ENCODE measurements at places on chromosomes 11 and 22.

DNA sequence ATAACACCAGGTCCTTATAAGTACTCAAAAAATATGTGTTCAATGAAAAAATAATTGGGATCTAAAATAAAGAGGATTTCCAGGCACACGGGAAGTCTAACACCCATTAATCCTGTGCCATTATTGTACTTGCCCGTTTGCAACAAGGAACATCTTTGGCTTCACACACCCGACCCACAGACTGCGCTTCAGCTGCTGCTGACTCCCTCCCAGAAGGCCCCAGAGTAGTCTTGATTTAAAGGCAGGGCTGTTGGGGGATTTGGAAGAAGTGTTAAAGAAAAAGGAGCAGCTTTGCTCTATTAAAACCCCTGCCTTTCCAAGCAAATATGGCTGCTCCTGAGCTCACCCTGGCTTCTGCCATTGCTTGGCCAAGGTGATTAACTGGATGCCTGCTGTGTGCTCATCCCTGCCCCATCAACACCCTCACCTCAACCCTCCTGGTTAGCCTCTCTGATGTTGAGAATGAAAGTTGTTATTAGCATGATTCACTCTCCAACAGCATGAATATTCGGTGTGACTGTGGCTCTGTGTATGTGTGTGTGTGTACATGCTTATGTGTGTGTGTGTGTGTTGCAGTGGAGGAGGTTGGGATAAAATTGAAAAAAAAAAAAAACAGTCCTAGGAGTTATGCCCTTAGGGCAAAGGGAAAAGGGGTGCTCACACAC is 76.1 kb downstream of the KIRREL3 start:
- no peak for DNase-seq

DNA sequence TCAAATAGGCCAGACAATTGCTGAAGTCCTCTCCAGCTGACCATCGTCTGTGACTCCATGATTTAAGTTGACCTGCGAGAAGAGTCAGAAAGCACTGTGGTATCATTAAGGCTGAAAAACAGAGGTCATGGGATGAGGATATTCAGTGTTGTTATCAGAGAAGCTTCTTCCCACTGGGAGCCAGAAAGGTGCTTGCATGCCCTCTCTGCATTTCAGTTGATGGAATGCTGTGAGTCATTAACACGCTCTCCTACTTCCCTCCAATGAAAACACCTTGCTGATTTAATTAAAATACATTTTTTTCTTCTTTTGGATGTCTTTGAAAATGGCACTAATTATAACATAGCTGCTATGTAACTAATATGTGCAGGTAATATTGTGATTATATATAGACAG is 667.0 kb downstream of the NTM start:
- DNase-seq = no peak

GRCh38 chr22:44623771-44624510 is 78.1 kb upstream of the PRR5 start:
- DNase-seq = no peak

GRCh38 chr11:67010296-67010905 is 12.5 kb upstream of the SYT12 start:
- no peak for DNase-seq

GRCh38 chr11:113554526-113554925 is 79.3 kb upstream of the DRD2 start:
- DNase-seq = no peak

DNA sequence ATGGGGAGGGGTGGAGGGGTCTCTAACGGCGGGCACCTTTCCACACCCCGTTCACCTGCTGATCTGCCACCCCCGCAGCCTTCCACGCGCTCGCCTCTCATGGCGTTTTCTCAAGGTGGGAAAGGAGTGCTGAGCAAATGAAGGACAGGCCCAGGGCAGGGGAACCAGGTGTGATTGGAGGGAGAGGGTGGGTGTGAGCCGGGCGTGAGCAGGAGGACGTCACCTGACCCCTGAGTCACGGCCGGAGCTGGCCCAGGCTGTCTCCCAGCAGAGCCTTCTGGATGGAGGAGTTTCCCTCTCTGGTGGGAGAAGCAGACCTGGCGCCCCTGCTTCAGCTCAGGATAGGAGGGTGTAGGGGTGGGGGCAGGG is 14.0 kb upstream of the ARHGAP8 start:
- no peak for DNase-seq

GRCh38 chr11:116193321-116194131 is 579.3 kb downstream of the BUD13 start:
- no peak for DNase-seq

- DNase-seq = no peak
These were observed 29.9 kb upstream of the PANX2 start for GRCh38 chr22:50140615-50141014.

DNA sequence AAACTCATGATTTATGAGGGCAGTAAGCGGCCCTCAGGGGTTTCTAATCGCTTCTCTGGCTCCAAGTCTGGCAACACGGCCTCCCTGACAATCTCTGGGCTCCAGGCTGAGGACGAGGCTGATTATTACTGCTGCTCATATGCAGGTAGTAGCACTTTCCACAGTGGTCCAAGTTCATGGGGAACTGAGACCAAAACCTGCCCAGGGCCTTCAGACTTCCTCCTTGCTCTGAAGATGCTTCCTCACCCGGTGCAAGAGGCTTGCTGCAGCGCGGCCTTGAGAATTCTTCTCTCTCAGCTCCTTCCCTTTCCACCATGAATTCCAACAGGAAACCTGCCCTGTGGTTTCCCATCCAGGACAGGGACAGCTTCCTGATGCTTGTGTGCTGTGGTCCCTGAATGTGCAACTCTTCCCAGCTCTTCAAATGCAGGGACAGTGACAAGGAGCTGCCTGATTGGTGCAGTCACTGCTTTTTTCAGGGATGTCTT is 53.9 kb downstream of the GGTLC2 start:
- DNase-seq = no peak

- no peak for DNase-seq
These were observed 7.8 kb downstream of the YPEL1 start for GRCh38 chr22:21727768-21728167.

- DNase-seq = no peak
These were observed 361.2 kb downstream of the MN1 start for GRCh38 chr22:27440304-27440865.

- no peak for DNase-seq
These were observed 393.5 kb downstream of the BUD13 start for GRCh38 chr11:116379185-116379828.

DNA sequence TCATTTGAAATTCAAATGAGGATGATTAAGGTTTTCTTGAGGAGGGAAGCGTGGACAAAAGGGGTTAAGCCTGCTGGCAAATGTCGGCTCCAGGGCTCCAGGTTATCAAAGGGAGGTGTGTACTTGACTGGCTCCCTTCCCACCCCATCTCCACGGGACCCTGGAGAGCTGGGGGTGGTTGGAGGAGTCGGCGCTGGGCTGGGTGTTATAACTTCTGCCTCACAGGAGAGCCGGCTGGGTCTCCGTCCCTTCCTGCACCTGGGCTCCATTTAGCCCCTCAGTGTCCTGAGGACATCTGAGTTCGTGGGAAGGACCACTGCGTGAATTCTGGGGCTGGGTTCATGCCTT is 15.6 kb downstream of the POU2F3 start:
- no peak for DNase-seq

DNA sequence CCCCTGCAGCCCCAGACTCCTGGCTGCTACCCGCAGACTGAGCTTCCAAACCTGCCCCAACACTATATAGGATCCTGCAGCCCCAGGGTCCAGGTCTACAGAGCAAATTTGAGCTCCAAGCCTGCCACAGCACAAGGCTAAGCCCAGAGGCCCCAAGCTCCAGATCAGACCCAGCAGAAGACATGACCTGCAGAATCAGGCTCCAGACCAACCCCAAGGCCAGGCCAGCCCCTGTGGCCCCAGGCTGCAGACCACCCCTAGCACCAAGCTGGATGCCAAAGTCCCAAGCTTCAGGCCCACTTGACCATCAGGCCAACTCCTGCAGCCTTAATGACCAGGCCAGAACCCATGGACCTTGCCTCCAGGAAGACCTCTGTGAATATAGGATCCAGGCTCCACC is 145.3 kb downstream of the DLG2 start:
- no peak for DNase-seq

DNA sequence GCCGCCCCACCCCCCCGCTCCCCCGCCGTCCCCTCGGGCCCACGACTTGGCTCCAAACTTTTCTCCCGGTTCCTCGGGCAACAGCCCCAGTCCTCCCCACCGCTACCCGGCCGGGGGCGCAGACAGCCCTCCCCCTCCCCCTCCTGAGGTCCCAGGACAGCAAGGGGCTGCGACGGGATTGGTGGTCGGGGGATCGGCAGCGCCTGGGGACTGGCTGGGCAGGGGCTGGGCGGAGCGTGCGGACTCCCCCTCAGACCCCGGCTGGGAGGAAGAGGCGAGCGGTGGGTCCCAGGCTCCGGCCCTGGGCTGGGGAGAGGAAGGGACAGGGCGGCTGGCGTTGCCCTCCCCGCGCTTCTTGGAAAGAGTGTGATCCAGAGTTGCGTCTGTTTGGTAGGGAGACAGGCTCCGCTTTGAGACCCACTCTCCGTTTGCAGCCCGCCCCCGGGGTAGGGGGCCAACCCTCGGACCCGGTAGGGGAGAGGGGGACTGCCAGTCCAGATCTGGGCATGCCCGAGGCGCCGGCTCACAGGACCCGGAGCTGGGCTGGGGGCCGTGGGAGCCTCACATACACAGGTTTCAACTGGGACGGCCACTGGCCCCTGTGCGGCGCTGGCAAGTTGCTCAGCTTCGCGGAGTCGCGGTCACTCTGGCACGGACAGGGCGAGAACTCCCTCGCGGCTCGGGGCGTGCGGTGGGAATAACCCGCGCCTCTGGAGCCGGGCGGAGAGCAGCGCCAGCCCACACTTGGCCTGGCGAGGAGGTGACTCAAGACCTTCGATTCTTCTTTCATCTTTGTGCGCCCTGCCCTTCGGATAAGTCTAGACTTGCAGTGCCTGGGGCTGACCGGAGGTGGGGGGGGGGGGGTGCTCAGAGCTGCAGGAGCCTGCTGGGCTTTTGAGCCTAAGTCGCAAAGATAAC is 999 bp downstream of the TSKU start:
- DNase-seq = no peak

DNA sequence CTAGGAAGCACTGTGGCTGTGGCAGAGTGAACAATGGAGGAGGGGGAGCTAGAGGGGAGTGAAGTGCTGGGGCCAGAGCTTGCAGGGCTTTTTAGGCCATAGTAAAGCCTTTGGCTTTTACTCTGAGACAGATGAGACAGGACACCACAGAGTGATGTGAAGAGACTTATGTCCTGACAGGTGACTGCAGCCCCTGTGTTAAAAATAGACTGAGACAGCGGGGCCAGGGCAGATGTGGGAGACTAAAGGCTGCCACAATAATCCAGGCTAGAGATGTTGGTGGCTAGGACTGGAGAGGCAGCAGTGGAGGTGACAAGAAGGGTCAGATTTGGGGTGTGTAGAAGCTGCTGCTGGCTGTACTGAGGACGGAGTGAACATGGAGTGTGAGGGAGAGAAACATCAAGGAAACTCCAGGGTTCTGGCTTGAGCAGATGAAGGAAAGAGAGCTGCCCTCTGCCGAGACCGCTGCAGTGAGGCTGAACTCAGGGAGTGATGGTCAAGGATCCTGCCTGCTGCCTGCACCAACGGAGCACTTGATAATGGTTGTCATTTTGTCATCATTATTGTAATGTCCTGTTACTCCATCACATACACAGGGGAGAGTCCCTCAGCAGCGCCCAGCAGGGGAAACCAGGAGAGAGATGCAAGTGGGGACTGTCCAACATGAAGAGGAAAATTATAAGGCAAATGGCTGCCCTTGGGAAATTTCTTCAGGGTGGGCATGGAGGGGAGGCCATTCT is 27.4 kb downstream of the SLC43A1 start:
- DNase-seq = no peak

DNA sequence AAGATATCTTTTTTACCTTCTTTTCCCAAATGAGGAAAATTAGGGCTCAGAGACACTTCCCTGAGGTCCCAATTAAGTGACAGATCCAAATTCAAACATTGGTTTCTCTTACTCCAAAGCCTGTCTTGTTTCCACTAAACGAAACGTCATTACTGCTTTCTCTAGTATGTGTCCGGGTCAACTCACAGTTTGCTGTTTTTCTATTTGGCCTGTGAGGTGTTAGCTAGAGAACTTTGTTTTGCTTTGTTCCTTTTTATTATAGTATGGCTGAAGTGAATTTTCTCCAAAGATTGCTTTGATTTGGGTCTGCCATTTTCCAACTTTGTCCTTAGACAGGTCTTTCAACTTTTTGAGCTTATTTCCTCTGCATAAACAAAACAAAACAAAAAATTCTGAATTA is 179.6 kb downstream of the UVRAG start:
- DNase-seq = no peak

- no peak for DNase-seq
These were observed 384.1 kb downstream of the NELL1 start for GRCh38 chr11:21053466-21053865.

DNA sequence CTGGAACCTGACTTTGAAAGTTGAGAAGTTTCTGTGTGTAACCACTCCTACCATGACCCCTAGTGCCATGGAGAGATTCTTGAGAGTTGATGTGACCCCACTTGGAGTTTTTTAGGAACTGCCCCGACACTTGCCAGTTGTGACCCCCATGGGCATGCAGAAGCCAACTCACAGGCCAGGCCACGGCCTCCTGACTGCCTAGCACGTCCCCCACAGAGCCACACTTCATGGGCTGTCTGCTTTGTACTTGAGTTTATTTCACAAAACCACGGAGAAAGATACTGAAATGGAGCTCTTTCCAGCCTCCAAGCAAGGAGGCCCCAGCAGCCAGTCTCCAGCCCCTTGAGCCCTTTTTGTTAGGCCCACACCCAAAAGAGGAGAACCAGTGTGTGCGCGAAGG is 8.4 kb downstream of the CYB5R2 start:
- DNase-seq = no peak

- no peak for DNase-seq
These were observed 4.3 kb upstream of the BUD13 start for GRCh38 chr11:116777056-116777455.

DNA sequence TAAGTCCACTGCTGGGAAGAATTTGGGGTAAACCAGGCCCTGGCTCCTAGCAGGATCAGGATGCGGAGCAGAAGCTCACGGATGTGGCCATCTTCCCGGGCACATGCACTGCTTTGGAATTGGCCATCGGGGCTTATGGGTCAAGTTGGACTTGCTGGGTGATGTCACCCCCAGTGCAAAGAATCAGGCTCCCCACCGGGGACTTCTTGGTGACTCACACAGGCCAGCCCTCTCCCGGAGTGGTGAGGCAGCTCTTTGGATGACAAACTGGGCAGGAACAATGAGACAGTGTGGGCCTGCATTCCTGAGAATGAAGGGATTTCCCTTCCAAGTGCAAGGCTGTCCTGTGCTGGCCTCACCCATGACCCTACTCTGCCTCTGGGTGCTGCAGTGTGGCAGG is 128.8 kb upstream of the ANO1 start:
- no peak for DNase-seq

DNA sequence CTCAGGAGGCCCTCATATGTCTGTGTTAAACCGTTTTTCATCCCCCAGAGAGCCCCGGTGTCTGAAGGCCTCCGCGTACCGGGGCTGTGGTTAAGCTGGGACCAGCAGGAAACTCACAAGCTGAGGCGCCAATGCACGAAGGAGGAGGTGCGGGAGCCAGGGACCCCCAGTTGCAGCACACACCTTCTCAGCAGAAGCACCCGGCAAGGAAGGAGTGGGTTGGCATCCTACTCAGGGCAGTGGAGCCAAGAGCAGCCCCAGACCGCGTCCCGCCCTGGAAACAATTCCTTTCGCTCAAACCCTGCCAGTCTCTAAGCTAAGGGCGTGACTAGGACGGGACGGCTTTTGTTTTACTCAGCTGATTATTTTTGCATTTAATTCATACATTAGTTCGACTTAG is 726.9 kb downstream of the BRD1 start:
- no peak for DNase-seq
